ENCODE measurements at places on chromosomes 16 and 17. TPM values are rescaled to one million over a fixed set of nuclear protein-coding genes. Genes with fewer than 3 reads are reported as not detected.

The IRF8 gene
- 7.2 TPM for total RNA-seq

The HBQ1 gene
- total RNA-seq: 7.8 TPM

The METTL2A gene
- 52.6 TPM for total RNA-seq

The DYNLL2 gene
- 66.9 TPM for total RNA-seq

The SRRM2 gene
- 70.1 TPM for total RNA-seq

The PRKCB gene
- total RNA-seq: 70.6 TPM
